ENCODE measurements at places on chromosomes 6 and 20. TPM values are rescaled to one million over a fixed set of nuclear protein-coding genes. Genes with fewer than 3 reads are reported as not detected.

ECT2L gene
- total RNA-seq: 0.10 TPM

SLC32A1 gene
- total RNA-seq: not detected

SALL4 gene
- 0.13 TPM for total RNA-seq

DSTN gene
- total RNA-seq: 335 TPM

CTCFL gene
- not detected for total RNA-seq

SNAI1 gene
- 3.7 TPM for total RNA-seq

HCRTR2 gene
- 0.12 TPM for total RNA-seq

RAB23 gene
- total RNA-seq: 4.7 TPM

VNN1 gene
- total RNA-seq: 0.15 TPM

RSPO3 gene
- total RNA-seq: 0.91 TPM

MAP3K5 gene
- 18.9 TPM for total RNA-seq

MACROD2 gene
- total RNA-seq: 10.0 TPM

GCM1 gene
- total RNA-seq: not detected

SPATS1 gene
- not detected for total RNA-seq

CLPSL1 gene
- total RNA-seq: not detected

NRN1 gene
- total RNA-seq: 8.5 TPM

MATN4 gene
- total RNA-seq: 4.5 TPM

MMP24 gene
- not detected for total RNA-seq

NRSN1 gene
- total RNA-seq: not detected

NT5DC1 gene
- total RNA-seq: 25.0 TPM

MOG gene
- total RNA-seq: not detected

PPP1R3G gene
- total RNA-seq: 3.1 TPM

CAP2 gene
- total RNA-seq: 2.3 TPM

C20orf144 gene
- total RNA-seq: not detected

FOXQ1 gene
- 68.6 TPM for total RNA-seq

TP53RK gene
- total RNA-seq: 25.1 TPM

DDR1 gene
- 219 TPM for total RNA-seq

WFDC2 gene
- 12.5 TPM for total RNA-seq

PACRG gene
- 0.38 TPM for total RNA-seq

TFAP2A gene
- 64.0 TPM for total RNA-seq

KIF6 gene
- total RNA-seq: 0.61 TPM

SNRPB gene
- 254 TPM for total RNA-seq

CFB gene
- 1.4 TPM for total RNA-seq

PRSS16 gene
- 11.2 TPM for total RNA-seq

DNAH8 gene
- total RNA-seq: 0.19 TPM

BPIFB4 gene
- not detected for total RNA-seq

SLC17A4 gene
- total RNA-seq: not detected

TNFRSF6B gene
- total RNA-seq: 49.5 TPM

SPTLC3 gene
- total RNA-seq: 62.5 TPM

DEFB132 gene
- total RNA-seq: not detected

E2F3 gene
- 1.4 TPM for total RNA-seq

All from lower leg skin (tissue), 4 donors.